ENCODE measurements at places on chromosomes 4 and X.

- no peak for DNase-seq
These were observed 30.1 kb downstream of the SUV39H1 start for GRCh38 chrX:48726596-48726995.

DNA sequence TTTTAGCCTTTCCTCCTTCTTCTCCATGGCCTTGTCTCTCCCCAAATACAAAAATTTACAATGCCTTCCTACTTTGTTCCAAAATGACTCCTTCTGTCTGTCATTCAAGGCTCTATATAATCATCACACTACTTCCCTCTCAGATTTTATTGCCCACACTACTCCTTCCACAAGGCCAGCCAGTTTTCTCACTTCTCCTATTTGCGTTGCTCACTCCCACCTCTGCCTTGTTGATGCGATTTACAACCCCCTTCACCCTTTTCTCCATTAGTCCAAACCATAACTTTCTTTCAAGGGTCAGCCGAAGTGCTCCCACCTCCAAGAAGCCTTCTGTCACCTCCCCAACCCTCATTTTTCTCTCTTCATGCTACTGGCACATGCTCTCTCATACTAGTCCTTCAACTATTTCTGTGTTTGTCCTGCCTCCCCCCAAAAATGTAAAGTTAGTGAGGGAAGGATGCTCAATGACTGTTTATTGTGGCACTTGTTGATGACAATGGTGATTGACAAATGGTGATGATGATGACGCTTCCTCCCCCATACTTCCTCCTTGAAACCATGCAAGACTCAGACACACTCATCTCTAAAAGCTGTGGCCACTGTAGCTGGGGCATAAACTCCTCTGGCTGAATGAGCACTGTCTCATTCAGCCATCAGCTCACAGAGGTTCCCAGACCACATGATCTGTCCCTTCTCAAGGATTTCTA is 2.7 kb upstream of the XKRX start:
- no peak for DNase-seq

DNA sequence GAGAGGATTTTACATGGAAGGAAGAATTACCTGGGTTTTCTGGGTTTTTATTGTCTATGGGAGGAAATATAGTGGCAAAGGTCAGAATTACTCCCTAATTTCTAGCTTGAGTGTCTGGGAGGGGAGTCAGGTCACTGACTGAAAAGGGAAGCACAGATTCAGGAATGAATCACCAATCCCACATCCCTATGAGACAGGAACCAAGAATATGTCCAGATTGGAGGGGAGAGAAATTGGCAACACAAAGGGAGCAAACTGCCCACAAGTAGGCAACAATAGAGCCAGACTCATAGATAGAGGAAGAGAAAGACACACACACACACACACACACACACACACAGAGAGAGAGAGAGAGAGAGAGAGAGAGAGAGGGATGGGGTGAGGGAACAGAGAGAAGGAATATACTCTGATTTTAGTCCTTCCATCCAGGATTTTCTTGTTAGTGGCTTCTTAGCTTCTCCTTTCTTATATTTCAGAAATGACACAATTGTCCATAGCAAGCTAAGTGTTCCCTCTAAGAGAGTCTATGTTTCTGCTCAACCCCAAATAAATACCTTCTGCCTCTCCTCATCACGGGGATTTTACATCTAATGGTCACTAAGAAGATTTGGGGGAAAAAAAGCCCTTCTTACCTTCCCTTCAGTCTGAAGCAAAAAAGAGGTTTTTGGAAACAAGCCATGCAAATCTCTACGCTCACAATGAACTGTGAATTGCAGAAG is 12.0 kb downstream of the P2RY10 start:
- DNase-seq: no peak

DNA sequence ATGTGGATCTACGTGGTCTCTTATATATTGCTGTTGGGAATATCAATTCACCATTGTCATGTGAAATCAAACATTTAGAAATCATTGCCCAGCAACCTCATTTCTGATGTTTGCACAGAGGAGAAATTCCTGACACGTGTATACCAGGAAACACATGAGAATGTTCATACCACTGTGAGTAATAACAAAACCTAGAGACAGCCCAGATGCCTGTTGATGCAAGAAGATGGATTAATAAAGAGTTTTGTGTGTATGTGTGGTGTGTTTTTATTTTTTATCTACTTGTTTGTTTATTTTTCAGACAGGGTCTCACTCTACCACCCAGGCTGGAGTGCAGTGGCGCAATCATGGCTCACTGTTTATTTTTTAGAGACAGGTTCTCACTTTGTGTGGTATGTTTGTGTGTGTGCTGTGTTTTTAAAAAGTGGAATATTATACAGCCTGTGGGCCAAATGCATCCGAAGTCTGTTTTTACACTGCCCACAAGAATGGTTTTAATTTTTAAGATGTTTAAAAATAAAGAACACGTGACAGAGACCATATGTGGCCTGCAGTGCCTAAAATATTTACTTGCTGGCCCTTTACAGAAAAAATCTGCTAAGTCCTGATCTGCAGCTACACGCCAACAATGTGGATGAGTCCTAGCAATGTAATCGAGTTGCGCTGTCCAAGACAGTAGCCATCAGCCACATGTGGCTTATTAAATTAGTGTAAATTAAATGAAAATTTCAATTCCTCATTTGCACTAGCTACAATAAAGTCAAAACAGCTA is 39.2 kb downstream of the TXLNG start:
- no peak for DNase-seq

GRCh38 chrX:18931972-18932371 is 51.9 kb downstream of the PHKA2 start:
- no peak for DNase-seq

DNA sequence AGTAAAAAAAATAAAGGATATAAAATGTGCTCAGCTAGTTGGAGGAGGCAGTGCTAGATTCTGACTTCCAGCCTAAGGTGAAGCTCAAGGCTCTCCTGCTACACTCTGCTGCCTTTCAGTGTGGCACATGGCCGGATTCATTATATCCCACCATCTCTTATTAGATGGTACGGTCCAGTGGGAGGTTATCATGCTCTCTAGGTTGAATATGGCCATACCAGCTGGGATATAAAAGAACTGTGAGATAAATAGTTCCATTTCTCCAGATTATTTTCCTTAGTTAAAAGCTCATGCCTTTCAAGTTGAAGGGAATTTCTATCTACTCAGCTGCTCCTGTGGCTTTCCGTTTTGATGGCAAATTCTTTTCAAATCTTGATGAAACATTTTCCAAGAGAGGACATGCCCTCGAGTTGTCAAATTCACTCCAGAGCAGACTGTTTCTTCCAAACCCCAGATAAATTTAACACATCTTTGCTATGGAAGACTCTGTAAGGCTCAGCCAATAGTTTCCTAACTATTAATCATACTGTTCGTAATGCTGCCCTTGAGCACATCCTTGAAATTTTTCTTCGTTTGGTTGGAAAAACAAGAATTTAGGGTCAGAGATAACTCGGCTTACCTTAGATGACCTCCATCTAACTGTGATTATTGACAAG is 2.2 kb upstream of the MGARP start:
- DNase-seq: no peak

- no peak for DNase-seq
These were observed 166.0 kb downstream of the ANTXR2 start for GRCh38 chr4:79907001-79907400.

DNA sequence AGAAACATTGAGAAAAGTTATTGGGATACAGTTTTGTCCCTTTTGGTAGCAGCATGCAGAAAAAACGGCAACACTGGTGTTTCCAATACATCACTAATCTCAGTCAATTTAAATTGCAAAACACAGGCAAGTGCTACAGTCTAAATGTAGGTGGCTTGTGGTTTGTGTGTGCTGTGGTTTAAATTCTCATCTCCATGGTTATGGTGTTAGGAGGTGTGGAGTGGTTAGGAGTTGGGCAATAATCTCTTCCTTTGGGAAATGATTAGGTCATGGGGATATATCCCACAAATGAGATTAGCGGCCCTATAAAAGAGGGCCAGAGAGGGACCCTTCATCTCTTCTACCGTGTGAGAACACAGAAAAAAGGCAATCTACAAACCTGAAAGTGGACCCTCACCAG is 1344.3 kb downstream of the ADGRL3 start:
- no peak for DNase-seq

DNA sequence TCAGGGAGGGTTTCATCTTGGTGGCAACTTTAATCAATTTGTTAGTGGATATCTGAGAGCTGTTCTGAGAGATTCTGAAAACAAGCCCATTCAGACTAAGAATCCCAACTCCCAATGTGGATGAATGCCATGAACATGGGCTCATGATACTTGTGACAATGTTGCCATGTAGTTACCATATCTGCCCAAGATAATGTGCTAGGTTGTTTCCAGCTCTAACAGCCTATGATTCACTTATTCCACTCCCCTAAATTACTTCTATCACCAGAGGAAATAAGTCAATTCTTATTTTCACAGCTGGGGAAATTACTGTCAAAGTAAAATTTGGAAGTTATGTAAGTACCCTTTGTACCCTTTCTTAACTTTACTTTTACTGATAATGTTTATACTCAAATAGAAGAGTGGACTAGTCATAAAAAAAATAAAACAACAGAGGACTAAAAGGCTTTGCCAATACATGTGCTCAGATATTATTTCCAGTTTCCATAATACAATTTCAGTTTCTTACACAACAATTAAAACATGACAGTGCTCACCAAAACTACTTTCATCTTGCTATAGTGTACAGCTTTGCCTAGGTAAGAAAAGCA is 1101.7 kb upstream of the INTU start:
- no peak for DNase-seq

DNA sequence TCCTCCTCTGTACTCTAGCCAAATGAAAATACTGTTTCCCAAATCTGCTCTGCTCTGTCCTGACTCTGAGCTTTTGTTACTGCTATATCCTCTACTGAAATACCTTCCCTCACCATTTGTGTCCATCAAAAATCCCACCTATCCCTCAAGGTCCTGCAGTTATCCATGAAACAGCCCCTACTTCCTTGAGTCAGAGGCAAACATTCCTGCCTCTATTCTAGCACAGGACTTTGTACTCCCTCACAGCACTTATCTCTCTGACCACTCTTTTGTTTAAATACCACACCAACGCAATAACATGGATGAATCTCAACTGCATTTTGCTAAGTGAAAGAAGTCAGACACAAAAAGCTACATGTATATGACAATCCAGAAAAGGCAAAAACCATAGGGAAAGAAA is 10.5 kb upstream of the RNF128 start:
- DNase-seq: no peak

DNA sequence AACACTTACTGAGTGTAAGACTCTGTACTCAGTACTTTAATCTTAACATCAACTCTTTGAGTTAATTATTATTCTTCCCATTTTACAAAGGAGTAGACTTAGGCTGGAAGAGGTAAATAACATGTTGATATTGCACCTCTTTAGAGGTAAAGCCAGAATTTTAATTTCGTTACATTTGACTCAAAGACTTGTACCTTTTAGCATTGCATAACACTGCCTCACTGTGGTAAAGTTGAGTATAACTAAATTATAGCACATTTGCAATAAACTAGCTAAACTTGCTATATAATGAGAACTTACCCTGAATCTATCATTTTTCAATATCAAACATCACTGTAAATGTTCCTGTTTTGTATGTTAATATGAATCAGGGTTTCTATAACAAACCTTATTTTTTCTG is 218.5 kb downstream of the PRR32 start:
- no peak for DNase-seq

DNA sequence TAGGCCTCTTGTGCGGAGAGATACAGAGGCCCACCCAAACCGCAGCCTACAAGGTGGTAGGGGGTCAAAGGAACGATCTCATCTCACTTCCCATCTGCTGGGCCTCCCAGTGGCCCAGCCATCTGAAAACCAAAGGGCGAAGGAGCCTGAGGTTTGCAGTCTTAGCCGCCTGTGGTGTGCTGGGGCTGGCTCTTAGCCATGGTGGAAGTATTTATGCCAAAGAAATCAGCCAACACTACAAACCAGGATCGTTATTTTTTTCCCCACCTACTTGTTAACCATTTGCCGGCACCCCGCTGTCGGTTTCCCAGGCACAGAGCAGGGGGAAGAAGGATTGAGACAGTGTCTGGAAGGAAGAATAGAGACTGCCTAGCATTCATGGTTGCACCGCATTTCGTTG is 30.9 kb upstream of the CDKL5 start:
- no peak for DNase-seq

DNA sequence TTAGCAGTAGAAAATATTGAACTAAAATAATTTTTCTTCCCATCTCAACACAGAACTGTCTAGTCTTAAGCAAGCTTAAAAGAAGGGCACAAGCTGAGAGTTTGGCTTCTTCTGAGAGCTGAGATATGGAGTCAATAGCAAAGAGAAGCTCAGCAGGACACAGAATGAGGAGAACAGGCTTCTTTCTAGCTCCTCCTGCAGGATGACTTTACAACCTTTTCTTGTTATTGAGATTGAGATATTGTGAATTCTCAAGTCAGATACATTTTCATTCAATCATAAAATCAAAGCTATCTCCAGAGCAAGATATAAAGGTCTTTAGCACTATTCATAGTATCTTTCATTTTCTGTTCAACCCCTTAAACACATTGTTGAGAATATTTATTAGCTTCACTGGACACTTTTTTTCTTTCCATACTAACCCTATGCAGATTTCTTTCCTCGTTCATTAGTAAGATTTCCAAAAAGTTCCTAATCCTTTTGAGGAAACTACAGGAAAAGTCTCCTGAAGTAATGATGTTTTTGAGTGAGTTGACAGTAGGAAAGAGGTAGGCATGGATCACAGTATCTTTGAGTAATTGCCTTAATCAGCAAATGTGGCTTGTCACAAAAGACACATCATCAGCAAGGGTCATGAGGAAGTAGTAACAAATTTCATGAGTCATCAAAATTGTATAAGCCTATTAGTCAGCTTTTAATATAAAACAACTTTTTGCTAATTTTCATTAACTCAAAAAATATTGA is 17.8 kb upstream of the CXCL3 start:
- DNase-seq: no peak

- no peak for DNase-seq
These were observed 128.0 kb upstream of the VEGFC start for GRCh38 chr4:176920694-176921093.

DNA sequence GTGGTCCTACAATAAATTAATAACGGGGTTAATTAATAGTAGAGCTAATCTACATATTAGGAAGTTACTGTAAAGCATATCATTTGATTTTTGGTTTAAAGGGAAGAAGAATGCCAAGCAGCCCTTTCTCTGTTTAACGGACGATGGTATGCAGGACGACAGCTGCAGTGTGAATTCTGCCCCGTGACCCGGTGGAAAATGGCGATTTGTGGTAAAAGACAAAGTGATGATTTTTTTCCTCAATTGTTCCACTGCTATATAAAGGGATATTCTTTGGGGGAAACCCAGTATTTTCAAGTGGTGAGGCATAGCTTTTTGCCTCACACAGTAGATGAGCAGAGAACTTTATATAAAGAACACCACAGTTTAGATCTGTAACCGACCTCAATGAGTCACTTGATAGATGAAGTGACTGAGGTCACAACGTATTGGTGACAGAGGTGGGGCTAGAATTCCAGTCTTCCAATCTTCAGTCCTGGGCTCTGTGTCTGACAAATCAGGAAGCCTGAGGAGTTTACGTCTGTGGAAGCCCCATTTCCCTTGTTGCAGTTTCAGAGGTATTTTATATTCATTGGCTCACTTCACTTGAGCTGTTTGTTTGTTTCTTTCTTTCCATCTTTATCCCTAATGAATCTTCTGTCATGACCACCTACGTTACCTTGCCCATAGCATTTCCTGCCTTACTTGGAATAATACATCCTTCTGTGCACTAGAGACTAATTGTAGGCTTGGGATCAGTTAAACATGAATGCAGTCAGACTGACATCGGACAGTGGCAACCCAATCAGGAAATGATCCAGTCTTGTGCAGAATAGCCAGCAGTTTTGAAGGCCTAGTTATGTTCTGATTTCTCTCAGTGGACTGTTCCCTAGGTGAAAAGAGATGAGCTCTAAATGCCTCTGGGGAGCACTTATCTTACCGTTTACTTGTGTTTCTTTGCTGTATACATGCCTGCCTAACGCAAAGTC is 30.1 kb downstream of the ZRSR2 start:
- no peak for DNase-seq

All from left forelimb (tissue), 1 donor.